Substantia nigra (tissue), 51 donors: ENCODE measurements at places on chromosomes 3 and 15.
A peak's percentile ranks its signal among the peaks of the same experiment; 100 is the strongest.

DNA sequence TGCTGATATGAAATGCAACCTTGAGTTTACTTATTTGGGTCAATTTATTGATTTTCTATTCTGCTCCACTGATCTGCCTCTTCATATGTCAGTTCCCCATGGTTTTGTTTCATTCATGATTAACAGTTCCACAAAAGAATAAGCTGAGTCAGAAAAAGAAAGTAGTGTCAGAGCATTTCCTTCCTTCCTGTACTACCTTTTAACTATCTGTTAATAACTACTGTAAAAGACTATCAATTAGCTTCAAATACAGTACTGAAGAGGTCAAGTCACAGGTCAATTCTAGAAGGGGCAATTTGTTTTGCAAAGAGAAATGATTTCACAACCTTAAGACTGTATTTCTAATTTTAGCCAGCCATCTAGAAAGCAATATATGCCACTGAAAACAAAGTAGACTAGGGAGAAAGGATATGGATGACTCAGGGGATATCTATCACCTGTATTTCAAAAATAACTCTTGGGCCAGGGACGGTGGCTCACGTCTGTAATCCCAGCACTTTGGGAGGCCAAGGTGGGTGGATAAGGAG, 129.5 kb downstream of the TFDP2 start:
- no peak for DNase-seq

- no peak for DNase-seq
Measured at GRCh38 chr3:13683772-13684171, 134.8 kb downstream of the FBLN2 start.

DNA sequence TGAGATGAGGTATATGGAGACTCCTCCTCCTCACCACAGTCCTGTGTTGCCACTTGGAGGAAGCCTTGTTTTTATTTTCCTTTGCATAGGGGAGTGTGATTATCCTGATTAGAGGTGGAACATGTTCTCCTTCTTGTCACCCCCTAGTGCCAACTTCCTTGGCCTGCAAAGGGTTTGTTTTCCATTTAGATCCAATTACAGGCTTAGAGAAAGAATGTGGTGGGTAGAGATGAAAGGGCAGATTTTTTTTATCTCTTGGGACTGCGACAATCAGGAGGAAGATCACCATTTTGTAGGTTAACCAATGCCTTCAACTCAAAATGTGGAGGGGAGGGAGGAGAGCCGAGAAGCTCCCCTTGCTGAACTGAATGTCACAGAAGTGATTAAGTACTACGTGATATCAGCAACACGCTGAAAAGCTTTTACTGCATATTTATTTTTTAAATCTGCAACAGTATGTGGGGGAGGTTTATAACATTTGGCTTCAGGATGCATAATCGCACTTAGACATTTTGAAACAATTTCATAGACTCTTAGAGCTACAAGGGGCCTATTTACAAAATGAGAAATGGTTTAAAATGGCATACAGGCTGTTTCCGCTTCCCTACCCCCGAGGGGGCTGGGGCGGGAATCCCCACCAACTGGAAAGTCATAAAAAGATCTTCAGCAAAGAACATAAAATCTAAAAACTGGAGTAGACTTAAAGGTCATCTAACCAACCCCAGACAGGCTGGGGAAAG, 2.4 kb downstream of the LMCD1 start:
- DNase-seq, result no peak

GRCh38 chr15:27249046-27249759, 278.2 kb downstream of the GABRG3 start:
- no peak for DNase-seq

GRCh38 chr3:127141921-127142730, 50.8 kb upstream of the PRR23E start:
- DNase-seq, result no peak

DNA sequence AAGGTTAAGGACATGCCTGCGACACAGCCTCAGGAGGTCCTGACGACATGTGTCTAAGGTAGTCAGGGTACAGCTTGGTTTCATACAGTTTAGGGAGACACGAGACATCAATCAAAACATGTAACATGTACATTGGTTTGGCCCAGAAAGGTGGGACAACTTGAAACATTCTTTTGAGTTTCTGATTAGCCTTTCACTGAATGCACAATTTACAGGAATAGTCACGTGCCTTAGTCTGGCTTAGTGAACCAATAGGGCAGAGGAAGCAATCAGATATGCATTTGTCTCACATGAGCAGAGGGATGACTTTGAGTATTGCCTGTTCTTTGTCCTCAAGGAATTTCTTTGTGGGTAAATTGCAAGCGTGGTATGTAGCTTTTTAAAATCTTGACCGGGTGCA, 24.5 kb upstream of the HDAC11 start:
- no peak for DNase-seq

DNA sequence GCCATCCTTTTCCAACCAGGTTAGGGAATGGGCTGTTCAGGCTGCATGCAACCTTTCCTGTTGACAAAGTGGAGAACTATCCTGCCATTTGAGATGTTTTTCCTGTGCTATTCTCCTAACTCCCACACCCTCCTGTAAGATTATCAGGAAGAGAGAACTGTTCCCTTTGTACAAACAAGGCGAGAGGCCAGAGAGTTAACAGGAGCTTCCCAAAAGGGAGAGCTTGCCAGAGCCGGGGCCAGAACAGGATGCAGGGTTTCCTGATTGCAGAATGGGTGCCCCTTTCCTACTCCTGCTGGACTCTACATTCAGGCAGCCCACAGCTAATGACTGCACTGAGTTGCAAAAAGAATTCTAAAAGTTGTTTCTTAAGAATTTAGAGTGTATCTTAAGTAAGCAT, 17.1 kb downstream of the PML start:
- DNase-seq, result no peak

GRCh38 chr15:29675791-29676301, 146.4 kb downstream of the TJP1 start:
- no peak for DNase-seq

GRCh38 chr3:2589336-2589969, 490.8 kb downstream of the CNTN4 start:
- no peak for DNase-seq

- DNase-seq, result no peak
Measured at GRCh38 chr3:111848778-111849177, 10.3 kb upstream of the PHLDB2 start.

DNA sequence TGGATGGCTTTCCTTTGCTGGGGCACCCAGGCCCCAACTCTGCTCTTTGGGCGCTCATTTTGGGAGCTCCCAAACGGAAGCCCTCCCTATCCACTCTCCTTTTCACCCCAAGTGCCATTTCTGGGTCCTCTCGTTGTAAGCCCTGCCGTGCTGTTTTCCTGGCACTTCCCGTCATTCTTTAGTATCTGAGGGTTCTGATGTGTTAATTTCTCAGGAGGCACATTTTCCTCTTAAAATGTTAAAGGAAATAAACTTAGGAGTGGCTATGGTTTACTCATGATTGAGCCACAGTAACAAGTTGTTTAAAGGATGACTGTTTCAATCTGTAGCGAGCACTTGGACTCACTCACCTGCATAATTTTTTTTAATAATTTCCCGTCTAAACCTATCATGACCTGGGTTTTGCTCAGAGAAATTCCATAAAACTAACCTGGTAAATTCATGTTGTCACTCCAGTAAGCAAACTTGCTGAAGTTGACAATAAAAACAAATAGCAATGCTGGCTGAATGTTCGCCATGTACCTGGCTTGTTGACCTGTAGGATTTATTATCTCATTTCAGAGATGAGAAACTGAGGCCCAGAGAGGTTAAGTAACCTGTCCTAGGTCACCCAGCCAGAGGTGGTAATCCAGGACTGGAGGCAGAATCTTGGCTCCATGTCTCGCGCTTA, 10.6 kb downstream of the ALDH1A3 start:
- DNase-seq, result no peak

- DNase-seq, result no peak
Measured at GRCh38 chr3:166420071-166420470, 582.8 kb upstream of the BCHE start.

DNA sequence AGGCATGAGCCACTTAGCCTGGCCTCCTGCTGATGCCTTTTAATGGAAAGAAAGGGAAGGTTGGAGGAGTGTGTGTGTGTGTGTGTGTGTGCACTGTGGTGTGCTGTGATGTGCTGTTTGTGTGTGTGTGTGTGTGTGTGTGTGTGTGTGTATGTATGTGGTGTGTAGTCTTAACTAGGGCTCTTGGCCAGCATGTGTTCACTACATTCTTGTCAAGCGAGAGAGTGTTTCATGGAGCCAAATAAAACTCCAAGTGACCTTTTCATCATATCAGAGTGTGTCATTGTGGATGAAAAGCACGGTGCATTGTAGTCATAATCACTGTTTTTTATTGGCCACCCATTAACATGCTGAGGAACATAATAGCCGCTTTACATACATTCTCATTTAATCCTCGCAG, 30.8 kb upstream of the BHLHE40 start:
- no peak for DNase-seq

- no peak for DNase-seq
Measured at GRCh38 chr15:78922527-78922926, 22.3 kb downstream of the CTSH start.

DNA sequence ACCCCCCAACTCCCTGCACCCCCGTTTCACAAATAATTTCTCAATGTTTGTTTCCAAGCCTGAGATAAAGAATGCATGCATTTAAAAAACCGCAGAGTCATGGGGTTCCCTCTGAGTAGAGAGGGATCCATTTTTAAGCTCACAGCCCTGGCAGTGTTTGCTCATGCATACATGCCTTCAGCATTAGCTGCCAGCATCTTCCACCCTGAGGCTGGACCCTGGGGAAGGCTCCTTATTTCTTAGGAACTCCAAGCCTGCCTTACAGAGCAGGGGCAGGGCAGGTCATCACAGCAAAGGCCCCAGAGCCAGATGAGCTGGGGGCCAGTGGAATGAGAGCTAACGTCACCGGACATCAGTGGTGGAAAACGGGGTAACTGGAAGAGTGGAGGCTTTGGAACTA, 31.3 kb downstream of the TLE3 start:
- no peak for DNase-seq

DNA sequence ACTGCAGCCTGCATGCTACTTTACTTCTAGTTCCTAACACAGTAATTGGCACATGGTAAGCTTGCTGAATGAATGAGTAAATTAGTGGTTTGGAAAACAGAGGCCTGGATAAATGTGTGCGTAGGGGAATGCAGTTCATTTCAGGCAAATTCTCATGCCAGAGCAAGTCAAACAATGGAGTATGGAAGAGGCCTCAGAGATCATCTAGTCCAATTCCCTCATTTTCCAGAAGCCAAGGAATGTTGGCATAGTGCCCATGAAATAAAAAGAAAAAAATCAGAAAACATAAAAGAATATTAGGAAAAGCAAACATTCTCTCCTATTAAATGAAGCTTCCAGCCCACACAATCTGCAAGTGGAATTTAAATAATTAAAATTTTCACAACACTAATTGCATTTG, 92.4 kb downstream of the MB21D2 start:
- DNase-seq, result no peak

DNA sequence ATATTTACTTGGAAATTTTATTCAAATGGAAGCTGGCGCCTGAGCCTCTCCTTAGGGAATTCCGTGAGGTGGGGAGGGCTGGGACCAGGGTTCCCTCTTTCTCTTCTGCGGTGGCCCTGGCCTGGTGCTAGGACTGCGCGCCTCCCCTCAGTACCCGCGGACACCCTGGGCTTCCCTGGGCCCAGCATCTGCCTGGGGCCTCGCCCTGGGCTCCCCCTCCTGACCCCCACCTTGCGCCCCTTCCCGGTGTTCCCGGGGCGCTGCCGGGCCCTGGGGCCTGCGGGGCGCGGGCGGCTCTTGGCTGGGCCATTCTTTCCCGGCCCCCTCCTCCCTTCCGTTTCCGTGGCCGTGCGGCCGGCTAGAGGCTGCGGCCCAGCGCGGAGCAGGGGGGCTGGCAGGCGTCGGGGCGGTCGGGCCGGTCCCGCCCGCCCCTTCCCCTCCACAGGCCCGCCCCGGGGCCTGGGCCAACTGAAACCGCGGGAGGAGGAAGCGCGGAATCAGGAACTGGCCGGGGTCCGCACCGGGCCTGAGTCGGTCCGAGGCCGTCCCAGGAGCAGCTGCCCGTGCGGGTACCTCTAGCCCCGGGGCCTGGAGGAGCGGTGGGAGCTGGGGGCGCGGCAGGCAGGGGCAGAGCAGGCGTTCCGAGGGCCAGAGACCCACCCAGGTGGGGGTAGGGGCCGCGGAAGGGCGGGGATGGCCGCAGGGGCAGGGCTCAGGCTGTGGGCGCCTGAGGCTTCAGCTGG, at the start of gene FES:
FES (plus strand) TSS at position 529 of the 743 bp plus-strand sequence. CDS start 542 bp downstream, outside the sequence.
- DNase-seq, result no peak

- DNase-seq, result no peak
Measured at GRCh38 chr3:25568525-25569078, 96.1 kb downstream of the TOP2B start.

- no peak for DNase-seq
Measured at GRCh38 chr3:100024520-100025303, 89.6 kb downstream of the FILIP1L start.

DNA sequence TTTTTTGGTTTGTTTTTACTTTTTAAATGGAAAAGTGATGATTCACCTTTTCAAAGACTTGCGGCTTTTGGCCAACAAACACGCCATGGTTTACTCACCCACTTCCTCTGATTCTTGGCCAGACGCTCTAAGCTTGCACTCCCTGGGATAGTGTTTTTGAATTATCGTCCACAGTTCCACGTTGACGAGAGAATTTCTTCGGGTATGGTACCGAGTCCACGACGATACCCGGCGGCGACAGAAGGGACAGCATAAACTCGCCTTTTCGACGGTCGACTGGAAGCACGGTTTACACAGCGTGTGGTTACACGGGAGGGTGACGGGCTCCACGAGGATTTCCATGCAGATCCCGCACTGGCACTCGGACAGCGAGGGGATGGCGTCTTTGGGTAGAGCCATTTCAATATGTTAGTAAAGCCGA, 783 bp downstream of the RNF168 start:
- peak; percentile 46 for DNase-seq

DNA sequence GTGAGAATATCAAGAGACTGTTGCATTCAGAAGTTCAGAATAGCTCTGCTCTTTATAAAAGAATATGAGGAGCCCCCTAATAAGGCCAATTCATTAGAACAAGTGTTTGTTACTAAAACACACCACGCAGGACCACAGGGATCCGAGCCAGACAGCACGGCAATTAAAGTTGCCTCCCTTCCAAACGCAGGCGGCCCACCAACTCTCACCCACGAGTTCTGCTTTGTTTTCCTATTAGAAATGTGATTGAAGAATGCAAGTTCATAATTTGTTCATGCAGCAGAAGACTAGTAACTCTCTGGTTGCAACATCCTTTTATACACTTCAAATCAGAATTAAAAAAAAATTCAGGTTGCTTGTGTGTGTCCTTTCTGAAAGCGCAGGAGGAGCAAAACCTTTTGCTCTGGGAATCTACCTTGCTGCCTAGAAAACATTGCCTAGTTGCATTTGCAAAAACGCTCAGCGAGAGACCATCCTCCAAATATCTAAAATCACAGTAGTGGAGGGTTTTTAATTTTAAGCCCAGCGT, 1044.1 kb upstream of the NR2F2 start:
- DNase-seq, result no peak

DNA sequence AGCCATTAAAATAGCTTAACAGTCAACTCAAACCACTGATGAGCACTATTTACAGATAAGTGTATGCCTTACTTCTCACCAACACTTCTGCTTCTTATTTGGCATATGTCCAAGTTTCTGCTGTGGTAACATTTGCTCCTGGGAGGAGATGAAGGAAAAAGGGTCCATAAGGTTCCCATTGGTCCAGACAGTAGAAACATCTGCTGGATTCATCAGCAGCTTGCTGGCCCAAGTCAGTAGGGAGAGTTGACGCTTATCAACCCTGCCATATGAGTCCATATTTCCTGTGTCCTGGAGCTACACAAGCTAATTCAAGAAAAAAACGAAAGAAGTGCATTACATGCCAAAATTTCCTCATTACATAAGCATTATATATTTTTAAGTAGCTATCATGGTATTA, 824.5 kb downstream of the CADM2 start:
- no peak for DNase-seq

GRCh38 chr3:36900474-36901443, 44.1 kb downstream of the TRANK1 start:
- no peak for DNase-seq

- DNase-seq, result no peak
Measured at GRCh38 chr15:26051761-26052675, 188.9 kb upstream of the ATP10A start.
